ENCODE measurements at places on chromosomes 6 and 20.
A peak's percentile ranks its signal among the peaks of the same experiment; 100 is the strongest.

GRCh38 chr20:5871459-5872410 lies 78.6 kb downstream of the TRMT6 start:
- DNase-seq = peak; percentile 57

DNA sequence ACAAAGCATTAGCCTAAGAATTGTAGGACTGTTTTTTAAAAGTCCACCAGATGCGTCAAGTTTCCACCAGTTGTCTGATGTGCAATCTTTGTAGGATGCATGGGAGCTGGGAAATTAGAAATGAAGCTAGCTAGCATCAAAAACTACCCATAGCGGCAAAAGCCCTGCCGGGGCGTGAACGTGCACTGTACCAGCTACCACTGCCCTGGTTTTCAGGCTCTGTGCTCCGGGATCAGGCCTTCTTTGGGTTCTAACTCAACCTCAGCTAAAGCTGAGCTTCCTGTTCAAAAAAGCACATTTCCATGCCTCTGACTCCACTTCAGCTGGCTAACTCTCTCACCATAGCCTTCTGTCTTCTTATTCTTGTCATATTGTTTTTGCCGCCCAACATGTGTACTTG lies 26.9 kb upstream of the FUCA2 start:
- no peak for DNase-seq

DNA sequence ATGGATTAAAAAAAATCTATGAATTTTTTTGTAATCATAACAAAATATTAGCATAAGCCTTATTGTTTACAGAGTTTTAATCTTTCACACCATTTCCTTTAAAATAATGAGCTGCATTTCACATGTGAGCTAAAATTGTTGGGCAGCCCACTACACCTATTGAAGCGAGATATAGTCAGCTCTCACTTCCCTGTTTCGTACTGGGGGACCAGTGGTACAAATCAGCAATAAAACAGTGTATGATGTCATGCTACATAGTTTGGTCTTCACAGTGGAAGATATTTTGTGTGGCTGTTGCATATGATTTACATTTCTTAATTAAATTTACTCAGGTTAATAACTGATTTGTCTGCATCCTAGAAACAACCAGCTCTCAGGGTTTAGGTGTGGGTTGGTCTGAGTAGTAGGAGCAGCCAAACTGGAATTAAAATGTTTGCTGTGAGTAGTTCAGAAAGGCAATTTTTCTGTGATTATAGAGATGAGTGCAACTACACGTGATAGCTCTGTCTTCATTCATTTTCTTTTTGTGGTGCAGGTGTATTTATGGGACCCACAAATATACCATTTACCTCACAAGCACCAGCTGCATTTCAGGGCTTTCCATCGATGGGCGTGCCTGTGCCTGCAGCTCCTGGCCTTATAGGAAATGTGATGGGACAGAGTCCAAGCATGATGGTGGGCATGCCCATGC lies 99.3 kb downstream of the B3GAT2 start:
- no peak for DNase-seq

DNA sequence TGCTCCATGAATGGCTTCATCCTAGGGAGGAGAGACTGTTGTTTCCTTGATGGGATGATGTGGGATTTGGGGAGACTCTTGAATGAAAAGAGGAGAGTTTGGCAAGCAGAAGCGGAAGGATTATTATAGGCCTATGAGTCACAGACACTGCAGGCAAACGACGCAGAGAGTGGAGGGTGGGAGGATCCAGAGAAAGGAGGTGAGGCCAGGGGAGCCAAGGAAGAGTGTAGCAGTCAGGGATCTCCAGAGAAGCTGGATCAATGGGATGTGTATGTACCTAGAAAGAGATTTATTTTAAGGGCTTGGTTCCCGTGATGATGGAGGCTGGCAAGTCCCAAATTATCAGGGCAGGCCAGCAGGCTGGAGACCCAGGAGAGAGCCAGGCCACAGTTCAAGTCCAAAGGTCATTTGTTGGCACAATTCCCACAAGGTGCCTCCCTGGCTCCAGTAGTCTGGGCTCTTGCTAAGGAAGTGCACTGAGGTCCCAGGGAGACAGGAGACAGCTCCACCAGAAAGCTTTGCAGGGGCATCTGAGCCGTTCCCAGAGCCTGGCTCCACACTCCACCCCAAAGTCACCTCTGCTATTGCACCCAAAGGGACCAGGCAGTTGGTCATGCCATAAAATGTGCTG lies 76.0 kb downstream of the ADTRP start:
- DNase-seq = no peak

GRCh38 chr20:53503517-53503919 lies 90.1 kb downstream of the ZNF217 start:
- DNase-seq = no peak

- DNase-seq = no peak
These were observed 86.1 kb downstream of the HUS1B start for GRCh38 chr6:570825-571224.

Measured in NCI-H524 (cell line).